Stimulated activated CD8-positive, alpha-beta memory T cell treated with anti-CD3 and anti-CD28 coated beads, Interleukin-12 subunit alpha, Interleukin-12 subunit beta, amount 100 ng/mL, for 4 hours (primary cell): ENCODE measurements at places on chromosomes 1 and 21.

- no peak for DNase-seq
These were observed 88.9 kb downstream of the CRB1 start for GRCh38 chr1:197356723-197357533.

DNA sequence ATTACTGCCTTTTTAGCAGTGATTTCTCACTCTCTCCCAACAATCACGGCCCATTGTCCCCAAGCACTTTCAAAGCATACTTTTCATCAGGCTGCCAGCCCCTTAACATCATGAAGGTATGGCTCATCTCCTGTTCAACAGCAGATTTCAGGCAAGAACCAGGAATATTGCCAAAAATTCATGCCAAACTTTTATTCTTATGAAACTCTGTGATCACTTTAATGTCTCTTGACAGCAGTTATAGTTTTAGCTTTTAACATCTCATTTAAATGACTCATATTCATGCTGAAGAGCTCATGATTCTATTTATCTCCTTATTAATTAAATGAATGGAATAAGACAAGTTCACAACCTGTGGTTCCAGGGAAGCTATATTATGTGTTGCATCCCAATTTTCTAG is 235.1 kb downstream of the GRIK1 start:
- no peak for DNase-seq

GRCh38 chr1:243642936-243643335 is 207.1 kb downstream of the AKT3 start:
- no peak for DNase-seq

GRCh38 chr1:91555074-91555730 is 54.6 kb downstream of the CDC7 start:
- no peak for DNase-seq

GRCh38 chr1:237166086-237166485 is 124.1 kb downstream of the RYR2 start:
- no peak for DNase-seq

DNA sequence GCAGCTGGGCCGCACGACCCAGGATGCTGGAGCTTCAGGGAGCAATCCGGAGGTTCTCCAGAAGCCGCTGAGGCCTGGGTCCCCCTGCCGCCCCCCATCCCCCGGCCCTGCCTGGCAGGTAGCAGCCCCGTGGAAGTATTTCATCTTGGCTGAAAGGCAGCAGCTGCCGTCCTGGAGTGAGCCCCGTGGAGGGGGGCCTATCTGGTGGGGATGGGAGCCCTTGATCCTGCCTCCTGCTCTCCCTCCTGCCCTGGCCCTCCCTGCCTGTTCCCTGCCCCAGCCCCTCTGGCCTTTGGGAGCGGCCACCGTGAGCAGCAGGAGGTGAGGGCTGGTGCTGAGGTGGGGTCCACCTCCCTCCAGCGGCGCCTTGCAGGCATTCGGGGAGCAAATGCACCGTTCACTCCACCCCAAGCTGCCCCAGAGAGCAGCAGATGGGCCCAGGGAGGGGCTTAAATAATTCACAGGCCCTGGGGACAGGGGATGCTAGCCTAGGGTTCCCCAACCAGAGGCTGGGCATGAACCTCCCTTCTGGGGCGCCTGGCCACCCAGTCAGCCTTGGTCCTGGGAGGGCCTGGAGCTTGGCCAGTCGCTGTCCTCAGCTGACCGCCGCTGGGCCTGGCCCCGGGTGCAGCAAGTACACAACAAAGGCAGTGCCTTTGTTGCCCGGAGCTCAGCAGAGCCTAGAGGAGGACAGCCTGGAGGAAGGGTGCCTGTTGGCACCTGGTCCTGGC is 23.7 kb upstream of the PLCH2 start:
- no peak for DNase-seq

DNA sequence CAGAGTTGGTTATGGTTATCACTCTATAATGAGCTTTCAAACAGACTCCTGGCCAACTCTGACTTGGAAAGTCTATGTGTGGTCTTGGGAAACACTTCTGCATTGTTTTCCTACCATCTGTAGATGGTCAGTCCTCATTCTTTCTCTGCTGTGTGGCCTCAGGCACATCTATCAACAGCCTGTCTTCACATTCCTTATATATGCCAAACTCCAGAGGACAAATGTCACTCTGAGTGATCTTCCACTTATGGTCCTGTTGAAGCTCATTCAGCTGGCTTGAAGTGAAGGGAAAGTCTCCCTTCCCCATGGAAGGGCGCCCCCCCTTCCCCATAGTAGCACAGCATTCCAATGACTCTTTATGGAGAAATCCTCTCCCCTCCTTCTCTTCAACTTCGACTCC is 58.7 kb downstream of the VANGL2 start:
- DNase-seq: no peak

- DNase-seq: no peak
These were observed 4.0 kb upstream of the NKAIN1 start for GRCh38 chr1:31243501-31244286.

DNA sequence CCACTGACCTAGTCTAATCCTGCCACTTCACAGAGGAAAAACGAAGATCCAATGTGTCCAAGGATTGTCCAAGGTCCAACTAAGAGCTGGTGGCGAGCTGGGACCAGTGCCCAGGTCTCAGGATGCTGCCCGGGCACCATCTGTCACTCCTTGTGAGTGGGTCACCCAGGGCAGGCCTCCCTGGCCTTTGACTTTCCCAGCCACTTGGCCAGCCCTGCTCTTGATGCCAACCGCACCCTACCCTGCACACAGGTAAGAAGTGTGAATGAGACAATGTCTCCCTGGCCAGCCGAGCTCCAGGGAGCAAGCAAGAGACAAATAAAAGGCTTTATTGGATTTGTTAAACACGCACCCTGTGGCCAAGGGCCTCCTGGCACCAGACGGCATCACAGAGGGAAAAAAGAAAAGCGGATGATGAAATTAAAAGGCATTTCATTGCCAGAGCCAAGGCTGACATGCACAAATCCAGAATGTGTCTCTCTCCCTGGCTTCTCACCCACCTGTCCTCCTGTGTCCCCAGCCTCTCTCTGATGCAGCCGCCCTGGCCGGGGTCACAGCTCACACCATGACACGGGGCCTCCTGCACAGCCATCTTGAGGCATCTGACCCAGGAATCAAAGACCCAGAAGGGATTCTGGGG is 72.8 kb downstream of the CAMK2N1 start:
- DNase-seq: no peak

GRCh38 chr21:34526618-34527290 is 14.7 kb upstream of the KCNE1 start:
- DNase-seq: no peak

- no peak for DNase-seq
These were observed 161.6 kb downstream of the LRRC40 start for GRCh38 chr1:70043804-70044203.

DNA sequence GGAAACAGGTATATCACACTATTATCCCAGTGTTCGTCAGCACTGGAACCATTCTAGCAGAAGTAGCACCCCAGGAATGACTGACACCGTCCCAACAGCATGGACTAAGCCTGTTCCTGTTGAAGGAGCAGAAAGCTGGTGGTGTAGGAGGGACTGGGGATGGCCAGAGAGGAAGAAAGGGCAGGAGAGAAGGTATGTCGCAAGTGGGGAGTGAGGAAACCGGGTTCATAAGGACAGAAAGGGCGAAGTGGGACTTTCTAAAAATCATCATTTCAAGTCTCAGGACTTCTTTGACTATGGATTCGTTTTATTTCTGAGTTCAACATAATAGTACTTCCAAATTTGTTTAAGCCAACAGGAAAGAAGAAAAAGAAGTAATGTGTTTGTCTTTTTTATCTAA is 19.7 kb upstream of the MX1 start:
- no peak for DNase-seq

DNA sequence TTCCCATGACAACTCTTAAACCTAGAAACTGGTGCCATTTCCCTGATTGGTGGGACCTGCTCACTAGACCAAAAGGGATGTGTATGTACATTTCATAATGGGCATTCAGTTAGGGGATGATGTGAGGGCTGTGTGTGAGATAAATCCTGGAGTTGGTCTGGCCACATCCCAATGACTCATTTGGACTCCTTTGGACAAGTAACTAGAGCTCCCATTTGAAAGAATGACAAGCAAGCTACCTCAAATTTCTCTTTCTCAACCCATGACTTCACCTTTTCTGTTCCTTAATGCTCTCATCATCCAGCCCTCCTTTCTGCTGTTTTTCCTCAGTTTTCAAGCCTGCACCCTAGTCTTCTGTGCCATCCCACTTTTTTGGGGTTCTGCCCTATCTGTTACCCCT is 27.9 kb downstream of the EBNA1BP2 start:
- DNase-seq: no peak

GRCh38 chr1:103561643-103562395 is 9.6 kb upstream of the AMY2B start:
- DNase-seq: no peak

DNA sequence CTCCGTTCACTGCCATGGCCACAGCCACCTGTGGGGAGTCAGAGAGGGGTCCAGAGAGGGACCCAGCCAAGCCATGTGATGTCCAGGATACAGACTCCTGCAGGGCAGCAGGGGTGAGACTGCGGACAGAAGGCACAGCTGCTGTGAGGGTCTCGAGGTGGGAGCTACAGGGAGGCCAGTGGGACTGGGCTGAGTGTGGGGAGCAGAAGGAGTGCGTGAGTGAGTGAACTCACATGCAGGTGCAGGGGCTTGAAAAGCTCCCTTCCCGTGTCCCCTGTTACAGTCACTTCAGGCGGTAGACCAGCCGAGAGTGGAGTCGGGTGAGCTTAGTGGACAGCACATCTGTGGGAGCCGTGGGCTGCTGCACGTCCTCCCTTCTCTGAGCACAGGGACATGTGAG is 42.4 kb downstream of the S100B start:
- no peak for DNase-seq

GRCh38 chr21:28480470-28480869 is 512.2 kb downstream of the LTN1 start:
- DNase-seq: no peak

DNA sequence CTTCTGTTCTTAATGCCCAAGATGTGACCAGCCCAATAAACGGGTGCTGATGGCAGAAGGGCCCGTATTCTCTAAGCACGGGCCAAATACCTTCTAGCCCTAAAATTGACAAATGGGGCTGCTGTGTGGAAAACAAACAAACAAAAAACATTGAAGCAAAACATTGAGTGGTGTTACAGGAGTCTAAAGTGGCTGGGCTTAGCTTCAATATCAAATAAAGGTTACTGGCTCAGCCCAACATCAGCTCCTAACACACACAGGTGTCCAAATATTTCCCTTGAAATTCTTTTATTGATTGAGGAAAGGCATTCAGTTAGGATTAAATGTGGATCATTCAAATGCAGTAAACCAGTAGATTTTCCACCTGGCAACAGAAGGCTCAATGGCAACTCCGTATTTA is 13.3 kb upstream of the TTF2 start:
- DNase-seq: no peak

- DNase-seq: no peak
These were observed 117.2 kb upstream of the KCNJ15 start for GRCh38 chr21:38139380-38140168.

DNA sequence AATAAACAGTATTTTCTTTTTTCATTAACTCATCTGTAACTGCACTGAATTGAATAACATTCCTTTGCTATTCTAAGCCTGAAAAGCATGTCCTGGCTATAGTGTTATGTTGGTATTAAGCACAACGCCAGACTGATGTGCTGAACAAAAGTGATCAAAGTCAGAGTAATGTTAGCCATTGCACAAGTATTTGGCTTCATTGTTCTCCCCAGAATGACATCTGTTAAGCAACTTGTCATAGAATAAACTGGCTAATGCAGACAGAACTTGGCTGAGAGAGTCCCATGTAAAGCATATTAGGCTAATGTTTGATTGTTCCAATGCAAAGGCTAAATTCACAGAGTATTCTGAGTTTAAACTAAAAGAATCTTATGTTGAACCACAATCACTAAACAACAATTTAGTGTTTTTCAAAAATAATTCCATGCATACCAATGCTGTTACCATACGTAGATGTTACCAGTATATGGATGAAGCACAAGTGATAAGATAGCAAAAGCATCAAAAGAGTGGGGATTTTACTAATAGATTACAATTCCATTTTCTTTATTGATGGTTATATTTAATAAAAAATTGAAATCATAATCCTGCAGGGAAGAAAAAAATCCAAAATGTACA is 235.3 kb upstream of the DMRTA2 start:
- no peak for DNase-seq

DNA sequence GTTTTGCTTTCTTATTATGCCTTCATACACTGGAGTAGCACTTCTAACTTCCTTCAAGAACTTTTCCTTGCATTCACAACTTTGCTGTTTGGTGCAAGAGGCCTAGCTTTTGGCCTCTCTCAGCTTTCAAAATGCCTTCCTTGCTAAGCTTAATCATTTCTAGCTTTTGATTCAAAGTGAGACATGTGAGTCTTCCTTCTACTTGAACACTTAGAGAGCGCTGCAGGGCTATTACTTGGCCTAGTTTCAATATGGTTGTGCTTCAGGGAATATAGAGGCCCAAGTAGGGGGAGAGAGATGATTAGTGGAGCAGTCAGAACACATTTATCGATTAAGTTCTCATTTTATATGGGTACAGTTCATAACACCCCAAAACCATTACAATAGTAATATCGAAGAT is 12.4 kb downstream of the ANGEL2 start:
- DNase-seq: no peak

DNA sequence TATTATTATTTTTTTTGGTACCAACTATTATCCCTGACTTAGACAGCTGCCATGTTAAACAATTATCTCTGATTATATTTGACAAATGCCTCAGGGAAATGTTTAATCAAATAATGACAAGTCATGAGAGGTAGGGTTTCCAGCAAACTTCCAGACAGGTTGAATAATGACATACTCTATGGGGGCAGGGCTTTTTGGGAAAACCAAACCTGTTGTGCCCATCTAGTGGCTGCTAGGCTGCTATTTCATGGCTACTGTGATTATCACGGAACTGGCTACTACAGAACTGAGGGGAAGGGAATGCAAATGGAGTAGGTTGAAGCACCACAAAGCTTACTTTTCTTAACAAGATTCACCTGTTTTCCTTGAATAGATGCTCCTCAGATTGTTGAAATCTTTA is 77.6 kb downstream of the DUSP10 start:
- DNase-seq: no peak

DNA sequence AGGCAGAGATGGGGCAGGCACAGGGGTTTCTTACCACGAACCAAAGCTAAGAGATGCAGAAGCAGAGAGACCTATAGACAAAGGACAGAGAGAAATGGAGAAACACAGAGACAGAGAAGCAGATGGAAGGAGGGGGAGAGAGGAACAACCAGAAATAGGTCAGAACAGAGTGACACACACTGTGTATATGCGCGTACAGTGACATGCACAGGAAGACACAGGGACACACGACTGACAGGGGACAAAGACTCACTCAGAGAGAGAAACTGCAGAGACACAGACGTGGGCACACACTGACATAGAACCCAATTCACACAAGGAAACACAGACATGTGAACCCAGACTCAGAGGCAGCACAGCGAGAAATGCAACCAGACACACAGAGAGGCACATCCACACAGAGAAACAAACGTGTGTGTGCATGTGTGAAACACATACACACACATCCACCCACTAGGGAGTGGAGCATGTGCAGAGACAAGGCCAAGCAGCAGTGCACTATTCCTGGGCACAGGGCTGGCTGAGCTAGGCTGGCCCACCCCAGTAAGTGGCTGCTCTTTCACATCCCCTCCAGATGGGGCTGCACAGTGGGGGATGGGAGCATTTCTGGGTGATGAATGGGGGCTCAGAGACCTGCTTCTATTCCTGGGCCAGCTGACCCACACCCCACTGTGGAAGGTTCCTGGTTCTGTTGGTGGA is 123.4 kb upstream of the CSF3R start:
- DNase-seq: no peak

- no peak for DNase-seq
These were observed 46.5 kb upstream of the ACTRT2 start for GRCh38 chr1:2974701-2975301.
